Activated CD4-positive, alpha-beta T cell treated with anti-CD3 and anti-CD28 coated beads, Interleukin-2, amount 50 U/mL, for 16 hours (primary cell): ENCODE measurements at places on chromosomes 2 and 18.

DNA sequence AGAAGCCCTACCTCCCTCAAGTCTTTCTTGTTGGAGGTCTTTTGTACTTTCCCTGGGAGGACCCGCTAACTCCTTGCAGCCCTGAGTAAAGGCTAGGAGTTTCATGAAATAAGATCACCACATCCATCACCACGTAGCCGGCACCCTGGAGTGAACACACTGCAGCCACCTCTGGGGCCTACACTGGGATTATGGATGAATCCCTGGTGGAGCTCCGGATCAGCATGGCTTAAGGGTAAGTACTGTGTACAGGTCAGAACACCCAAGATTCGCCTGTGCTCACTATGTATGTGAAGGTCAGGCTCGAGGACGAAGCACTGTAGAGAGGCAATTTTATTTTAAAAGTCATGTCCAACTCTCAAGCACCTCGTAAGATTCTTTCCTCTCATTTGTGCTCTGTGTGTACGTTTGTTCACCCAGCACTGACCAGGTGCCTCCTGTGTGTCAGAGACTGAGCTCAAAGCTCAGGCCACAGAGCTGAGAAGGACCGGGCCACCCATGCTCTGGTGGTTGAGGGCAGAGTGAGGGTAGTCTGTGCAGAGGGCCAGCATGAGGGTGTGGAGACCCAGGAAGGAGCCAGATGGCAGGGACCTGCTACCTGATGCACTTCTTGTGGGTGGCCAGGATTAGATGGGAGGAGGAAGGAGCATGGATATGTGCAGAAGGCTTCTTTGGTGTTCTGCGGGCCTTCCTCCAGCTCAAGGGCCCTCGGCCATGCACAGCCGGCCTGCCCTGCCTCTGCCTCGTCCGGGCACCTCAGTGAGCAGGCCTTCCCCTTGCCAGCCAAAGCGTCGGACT lies 66.7 kb upstream of the TFCP2L1 start:
- DNase-seq, result no peak

DNA sequence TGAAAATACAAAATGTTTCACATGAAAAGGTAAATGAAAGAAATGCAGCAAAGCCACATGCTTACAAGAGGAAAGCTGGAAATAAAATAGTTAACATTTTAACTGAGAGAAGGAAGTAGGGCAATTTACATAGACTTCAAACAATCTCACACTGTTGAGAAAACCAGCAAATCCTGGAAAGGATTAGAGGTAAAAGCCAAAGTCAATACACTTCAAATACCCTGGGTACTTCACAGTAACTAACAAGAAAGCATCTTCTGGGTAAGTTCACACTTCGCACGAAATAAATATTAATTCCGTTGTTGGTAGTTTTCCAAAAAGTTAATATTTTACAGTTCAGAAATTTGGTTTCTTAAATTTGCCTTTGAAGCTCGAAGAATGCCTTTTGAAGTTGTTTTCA lies 3.5 kb upstream of the ERICH2 start:
- no peak for DNase-seq

DNA sequence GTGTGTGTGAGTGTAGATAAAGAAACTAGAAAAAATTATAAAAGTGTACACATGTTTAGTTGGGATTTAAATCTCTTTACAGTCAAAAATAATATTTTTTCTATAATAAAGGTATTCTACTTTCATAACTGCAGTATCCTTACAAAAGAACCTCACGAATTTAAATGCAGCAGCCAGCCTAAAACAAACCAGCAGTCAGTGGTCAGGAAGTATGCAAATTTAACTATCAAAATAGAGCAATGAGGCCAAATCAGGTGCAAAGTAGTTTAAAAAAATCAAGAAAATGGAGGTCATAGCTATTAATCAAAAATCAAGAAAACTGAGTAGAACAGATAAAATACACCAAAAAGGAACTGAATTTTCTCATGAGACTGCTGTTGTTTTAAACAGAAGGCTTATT lies 407.1 kb downstream of the CDH19 start:
- DNase-seq, result no peak

DNA sequence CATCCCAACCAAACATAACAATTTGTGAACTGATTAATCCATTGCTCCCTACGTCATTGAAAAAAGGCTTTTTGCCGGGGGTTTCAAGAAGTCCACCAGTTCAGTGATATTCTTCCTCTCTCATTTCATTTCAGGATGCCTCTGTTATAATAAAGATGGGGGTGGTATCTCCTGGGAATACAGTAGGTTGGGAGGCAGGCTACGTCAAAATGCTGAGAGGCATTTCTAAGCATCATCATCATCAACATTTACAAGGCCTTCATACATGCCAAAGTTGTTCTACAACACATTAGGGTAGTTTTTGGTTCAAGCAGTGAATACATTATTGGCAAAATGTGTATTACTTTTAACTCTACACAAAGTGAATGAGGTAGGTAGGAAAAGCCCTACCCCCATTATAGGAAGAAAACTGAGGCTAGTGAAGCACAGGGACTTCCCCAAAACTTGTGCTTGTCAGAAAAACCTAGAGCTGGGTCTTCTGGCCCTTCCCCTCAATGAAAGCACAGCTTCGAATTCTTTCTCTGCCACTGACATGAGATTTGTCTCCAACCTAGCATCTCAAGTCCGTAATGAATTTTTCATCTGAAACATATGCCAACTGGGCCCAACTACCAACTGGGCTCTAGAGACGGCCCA lies 11.3 kb downstream of the OSR1 start:
- no peak for DNase-seq

GRCh38 chr2:1721706-1722646 lies 22.3 kb downstream of the PXDN start:
- no peak for DNase-seq

DNA sequence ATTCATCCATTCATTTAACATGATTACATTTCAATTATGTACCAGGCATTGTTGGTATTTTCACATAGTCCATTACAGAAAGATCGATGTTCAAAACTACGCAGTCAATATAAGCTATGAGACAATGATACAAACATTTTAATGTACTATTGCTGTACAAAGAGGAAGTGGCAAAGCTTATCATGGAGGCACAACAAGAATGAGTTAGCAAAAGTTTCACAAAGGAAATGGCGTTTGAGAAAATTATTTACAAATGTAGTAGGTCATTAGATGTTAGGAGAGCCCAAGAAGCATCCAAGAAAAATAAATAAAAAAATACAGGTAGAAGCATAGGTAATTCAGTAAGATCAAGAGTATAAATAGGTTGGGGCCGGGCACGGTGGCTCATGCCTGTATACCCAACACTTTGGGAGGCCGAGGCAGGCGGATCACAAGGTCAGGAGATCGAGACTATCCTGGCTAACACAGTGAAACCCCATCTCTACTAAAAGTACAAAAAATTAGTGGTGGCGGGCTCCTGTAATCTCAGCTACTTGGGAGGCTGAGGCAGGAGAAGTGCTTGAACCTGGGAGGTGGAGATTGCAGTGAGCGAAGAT lies 1730.8 kb upstream of the CELF4 start:
- no peak for DNase-seq

DNA sequence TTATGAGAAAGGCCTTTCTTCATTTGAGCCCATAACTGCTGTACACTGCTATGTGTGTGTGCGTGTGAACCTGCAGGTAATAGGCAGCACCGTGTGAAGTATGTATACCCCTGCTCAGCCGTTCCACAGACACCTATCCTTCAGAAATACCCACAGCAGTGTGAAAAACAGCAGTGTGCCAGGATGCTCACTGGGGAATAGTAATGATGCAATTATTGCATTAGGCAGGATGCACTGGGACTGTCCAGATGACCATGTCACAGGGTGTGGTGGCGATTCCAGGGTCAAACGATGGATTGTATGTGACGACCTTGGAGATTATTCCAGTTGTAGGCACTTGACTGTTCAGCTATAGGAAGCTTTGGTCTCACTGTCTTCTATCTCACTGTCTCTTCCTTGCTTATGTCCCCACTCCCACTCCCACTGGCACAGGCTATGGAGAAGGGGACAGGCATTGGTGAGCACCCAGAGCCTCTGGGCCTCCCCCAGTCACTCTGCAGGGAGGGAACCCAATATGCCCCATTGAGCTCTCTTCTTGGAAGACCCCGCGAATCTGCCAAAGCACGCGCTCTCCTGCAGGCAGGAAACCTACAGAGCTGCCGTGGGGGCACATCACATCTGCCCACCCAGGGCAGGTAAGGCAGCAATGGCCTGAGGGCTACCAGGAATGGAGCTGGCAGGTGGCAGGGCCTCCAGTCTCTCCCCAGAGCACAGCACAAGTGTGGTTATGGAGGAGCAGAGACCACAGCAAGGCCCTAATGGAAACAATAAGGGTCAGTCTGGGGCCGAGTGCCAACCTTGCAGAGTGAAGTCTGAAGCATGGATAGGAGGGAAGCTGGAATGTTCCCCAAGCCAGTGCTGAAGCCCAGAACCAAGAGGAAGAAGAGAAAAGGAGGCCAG lies 518.9 kb upstream of the RAB6C start:
- no peak for DNase-seq

GRCh38 chr18:37449618-37450017 lies 116.0 kb downstream of the CELF4 start:
- DNase-seq, result no peak

DNA sequence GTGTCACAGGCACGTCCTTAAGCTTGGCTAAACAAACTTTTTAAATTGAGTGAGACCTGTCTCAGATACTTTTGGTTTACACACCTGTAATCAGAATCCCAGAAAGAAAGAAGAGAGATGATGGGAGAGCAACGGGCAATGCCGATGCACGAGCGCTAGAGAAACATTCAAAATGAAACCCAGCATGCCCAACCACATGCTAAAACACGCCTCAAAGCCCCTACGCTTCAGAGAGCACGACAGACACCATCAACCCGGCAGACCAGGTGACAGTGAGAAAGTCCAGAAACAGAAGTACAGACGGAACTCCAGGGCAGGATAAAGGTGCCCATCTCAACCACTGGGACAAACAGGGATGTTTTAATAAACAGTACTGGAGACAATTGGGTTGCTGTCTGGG lies 85.5 kb downstream of the HDAC4 start:
- DNase-seq, result no peak
